ENCODE measurements at places on chromosomes 4 and X.

DNA sequence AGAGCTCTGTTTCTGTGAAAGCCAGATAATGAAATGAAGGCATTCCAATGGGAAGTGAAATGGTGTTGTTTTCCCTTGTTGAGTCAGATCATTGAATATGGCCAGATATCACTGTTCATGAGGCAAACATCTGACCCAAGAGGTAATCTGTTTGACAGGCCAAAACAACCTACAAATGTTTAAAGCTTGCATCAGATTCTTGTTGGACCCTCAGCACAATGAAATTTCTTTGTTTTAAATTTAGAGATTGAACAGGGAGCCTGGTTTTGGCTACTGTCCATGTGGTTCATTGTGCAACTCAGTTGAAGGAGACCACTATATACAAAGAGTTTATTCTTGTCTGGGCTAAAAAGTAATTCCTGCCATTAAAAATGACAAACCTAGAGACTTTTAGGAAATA, 159.1 kb downstream of the AFF2 start:
- DNase-seq: no peak

DNA sequence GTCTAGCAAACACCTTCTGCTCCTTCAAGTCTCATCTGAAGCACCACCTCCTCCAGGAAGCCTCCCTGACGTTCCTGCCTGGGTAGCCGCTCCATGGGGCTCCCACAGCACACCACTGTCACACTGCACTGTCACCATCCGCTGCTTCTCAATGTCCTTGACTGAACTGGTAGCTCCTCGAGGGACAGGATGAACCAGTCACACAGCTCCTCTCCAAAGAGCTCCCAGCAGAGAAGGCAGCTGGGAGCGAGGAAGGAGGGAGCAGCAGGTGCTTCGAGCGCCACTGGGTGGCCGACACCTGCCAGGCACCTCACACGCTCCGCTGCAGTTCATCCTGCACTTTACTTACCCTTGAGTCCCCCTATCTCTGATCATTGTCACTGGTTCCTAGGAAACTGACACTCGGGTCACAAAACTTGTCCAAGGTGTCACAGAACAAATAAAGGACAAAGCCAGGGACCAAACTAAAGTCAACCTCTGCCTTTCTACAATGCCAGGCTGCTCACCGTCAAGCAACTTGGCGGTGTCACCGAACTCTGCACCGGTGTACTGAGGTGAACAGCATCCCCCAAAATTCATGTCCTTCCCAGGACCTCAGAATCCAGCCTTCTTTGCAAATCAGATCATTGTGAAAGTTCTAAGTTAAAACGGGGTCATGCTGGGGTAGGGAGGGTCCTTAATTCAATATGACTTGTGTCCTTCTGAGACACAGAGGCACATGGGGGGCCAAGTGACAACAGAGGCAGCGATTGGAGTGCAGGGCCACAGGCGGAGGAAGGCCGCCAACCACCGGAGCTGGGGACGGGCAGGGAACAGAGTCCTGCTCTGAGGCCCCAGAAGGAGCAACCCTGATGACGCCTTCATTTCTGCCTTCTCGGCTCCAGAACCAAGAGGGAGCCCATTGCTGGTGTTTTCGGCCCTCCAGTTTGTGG, 5.5 kb upstream of the S100P start:
- no peak for DNase-seq

- DNase-seq: no peak
These were observed 515.7 kb downstream of the SMARCA1 start for GRCh38 chrX:129007631-129008030.

GRCh38 chr4:54539500-54540029, 118.2 kb upstream of the KIT start:
- no peak for DNase-seq

DNA sequence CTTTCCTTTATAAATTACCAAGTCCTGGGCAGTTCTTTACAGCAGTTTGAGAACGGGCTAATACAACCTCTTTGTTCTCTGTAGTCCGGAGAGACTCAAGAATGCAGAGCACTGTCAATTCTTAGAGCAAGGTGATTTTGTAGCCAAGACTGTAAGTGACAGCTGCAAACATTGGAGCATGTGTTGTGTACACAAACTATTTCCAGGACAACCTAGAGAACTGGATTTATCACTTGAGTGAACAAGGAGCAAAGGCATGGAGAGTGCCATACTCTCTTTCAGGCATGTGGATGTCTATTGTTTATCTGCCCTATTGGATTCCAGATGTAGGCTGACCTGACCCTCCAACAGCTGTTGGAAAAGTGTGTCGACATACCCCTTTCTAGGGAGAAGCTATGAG, 153.9 kb downstream of the SPANXN3 start:
- no peak for DNase-seq

DNA sequence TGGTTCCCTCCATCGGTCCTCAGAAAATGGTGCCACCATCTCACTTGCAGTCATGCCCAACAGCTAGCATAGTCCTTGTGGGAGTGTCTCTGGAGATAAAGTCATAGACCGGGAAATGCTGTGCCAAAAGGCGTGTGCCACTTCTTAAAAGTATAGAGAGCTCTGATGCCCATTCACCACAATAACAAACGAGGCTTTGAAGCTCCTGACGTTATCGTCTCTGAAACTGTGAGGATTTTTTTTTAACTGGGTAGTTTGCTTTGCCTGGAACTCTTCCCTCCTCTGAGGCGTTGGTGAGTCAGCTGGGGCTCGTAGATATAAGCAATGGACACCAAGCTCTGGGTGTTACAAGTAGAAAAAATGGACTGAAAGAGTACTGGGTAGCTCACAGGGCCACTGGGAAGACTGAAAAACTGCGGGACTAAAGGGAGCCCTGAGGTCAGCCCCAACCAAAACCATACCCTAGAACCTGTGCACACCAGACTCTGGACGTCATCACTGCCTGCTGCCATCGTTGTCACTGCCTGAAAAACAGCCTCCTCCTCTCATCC, 89.4 kb upstream of the TRIM2 start:
- no peak for DNase-seq

All from fibroblast of skin of left quadriceps (primary cell).